ENCODE measurements at places on chromosomes 16 and 17.

DNA sequence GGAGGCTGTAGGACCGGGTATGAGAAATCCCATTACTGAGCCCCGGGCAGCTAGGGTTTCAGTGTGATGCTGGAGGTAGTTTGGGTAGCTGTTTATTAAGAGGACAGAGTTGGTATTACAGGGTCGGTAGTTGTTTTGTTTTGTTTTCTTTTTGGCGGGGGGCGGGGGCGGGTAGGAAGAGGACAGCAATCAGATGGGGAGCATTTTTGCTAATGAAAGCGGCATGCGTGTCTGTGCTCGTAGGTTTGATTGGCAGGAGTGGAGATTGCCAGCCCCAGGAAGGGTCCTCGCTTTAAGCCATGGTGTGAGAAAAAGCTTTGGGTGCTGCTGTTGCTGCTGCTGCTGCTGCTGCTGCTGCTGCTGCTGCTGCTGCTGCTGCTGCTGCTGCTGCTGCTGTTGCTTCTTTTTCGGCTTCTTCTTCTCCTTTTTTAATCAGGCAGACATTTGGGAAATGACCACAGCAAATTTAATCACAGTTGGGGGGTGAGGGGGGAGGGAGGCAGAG lies 498.5 kb upstream of the ZFHX3 start:
- no peak for DNase-seq

GRCh38 chr16:55526441-55526840 lies 17.6 kb downstream of the LPCAT2 start:
- peak; percentile 58 for DNase-seq

GRCh38 chr17:49547566-49547965 lies 28.1 kb upstream of the NXPH3 start:
- no peak for DNase-seq

- no peak for DNase-seq
Observed at GRCh38 chr16:20359997-20360396, 7.5 kb upstream of the UMOD start.

DNA sequence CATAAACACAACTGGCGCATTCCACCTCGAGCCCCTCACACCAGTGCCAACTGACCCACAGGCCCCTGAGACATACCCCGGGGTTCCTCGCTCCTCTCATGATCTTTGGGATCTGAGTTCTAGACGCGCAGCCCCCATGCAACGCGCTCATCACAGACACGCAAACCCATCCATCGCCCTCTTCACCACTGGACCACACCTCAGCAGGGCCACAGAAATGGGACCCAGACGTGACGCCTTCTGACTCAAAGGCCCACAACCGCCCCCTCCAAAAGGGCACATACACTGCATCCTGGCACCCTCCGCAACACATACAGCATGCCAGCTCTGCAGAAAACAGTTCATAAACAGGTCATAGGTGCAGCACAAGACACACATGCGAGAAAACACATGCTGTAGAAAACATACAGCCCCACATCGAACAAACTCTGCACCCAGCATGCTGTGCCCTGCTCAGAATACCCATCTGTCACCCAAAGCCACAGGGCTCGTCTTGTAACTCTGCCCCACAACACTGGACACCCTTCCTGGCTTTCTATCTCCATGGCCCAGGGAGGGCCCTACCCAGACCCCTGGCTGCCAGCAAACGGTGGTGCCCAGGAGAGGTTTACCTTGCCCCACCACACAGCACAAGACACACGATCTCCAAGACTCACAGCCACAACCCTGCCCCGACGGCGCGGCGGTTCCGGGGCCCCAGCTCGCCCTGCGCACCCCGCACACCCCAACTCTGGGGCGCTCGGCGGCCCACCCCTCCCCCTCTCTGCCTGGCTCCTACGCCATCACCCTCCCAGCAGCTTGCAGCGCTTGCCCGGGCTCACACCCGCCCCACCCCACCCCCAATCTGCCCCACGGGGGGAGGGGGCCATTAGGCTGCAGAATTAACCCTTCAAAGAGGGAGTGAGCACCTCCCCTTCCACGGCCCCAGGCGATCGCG lies 887 bp downstream of the ZBTB4 start:
- peak; percentile 50 for DNase-seq

GRCh38 chr17:47993031-47993564 lies 22.2 kb downstream of the CDK5RAP3 start:
- DNase-seq, result no peak

GRCh38 chr17:72953621-72954020 lies 138.9 kb downstream of the SLC39A11 start:
- DNase-seq, result peak; percentile 35

DNA sequence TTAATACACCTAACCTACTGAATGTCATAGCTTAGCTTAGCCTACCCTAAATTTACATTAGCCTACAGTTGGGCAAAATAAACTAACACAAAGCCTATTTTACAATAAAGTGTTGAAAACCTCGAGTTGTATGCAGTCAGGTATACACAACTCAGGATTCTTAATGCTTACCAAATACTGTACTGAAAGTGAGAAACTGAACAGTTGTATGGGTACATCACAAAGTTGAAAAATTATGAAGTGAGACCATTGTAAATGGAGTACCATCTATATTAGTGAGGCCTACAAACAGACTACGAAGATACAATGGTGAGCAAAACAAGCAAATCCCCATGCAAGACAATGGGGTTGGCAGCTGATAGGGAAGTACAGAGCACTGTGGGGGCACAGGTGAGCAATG lies 79.7 kb downstream of the VAT1L start:
- no peak for DNase-seq
